ENCODE measurements at places on chromosomes 7 and 10. TPM values are rescaled to one million over a fixed set of nuclear protein-coding genes. Genes with fewer than 3 reads are reported as not detected.

Gene ZC3HAV1L
- 7.5 TPM for total RNA-seq

Gene TFEC
- not detected for total RNA-seq

Gene TDRD1
- total RNA-seq, result not detected

Gene AFAP1L2
- total RNA-seq, result 2.1 TPM

Gene IFIT1B
- total RNA-seq, result not detected

GRCh38 chr7:24911213-24911603 lies 68.8 kb downstream of the OSBPL3 start:
- H3K4me1 ChIP-seq, result peaks cover 27% of the 10 kb centered on the region
- no peaks in the 10 kb centered on the region for H3K27me3 ChIP-seq
- no peak for DNase-seq
- H3K27ac ChIP-seq, result no peak overlapping the region

- H3K4me1 ChIP-seq, result no peaks in the 10 kb centered on the region
- H3K27me3 ChIP-seq, result no peaks in the 10 kb centered on the region
- no peak for DNase-seq
- H3K36me3 ChIP-seq, result no peaks in the 10 kb centered on the region
- no peak overlapping the region for H3K27ac ChIP-seq
Observed at GRCh38 chr10:21506351-21506750, 19.1 kb downstream of the SKIDA1 start.

DNA sequence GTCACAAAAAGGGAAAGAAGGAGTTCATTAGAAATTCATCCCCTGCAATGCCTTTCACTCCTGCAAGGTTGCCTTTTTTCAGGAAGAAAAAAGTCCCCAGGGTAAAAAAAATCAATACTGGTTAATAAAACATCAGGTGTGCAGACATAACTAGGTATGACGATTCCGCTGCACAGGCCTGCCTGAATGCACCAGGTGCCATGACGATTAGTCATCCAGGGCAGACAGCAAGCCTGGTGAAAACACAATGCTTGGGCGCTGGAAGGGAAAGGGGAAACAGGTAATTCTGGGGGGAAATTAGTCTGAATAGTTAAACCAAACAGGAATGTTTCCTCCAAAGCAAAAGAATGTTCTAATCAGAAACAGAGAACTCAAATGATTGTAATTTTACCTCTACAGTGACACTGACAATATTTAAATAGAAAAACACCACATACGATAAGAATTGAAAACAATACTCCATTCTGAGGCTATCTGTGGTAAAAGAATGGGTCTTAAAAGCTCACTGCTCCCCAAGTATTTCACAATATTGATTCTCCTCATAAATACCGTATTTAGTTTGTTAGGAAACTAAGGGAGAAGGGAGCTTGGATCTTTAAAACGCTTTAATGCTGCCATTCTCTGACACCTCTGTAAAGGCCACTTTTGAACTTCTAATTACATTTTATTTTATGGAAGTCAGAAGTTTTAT lies 45.2 kb downstream of the VPS41 start:
- no peak for DNase-seq
- no peak overlapping the region for H3K27ac ChIP-seq
- no peaks in the 10 kb centered on the region for H3K27me3 ChIP-seq
- H3K4me1 ChIP-seq, result no peaks in the 10 kb centered on the region

- no peak overlapping the region for H3K4me3 ChIP-seq
- no peaks in the 10 kb centered on the region for H3K36me3 ChIP-seq
- H3K27me3 ChIP-seq, result peaks cover 25% of the 10 kb centered on the region
- DNase-seq, result no peak
- no peak overlapping the region for H3K27ac ChIP-seq
- H3K4me1 ChIP-seq, result no peaks in the 10 kb centered on the region
Observed at GRCh38 chr10:120336911-120337540, 120.0 kb upstream of the PLPP4 start.

DNA sequence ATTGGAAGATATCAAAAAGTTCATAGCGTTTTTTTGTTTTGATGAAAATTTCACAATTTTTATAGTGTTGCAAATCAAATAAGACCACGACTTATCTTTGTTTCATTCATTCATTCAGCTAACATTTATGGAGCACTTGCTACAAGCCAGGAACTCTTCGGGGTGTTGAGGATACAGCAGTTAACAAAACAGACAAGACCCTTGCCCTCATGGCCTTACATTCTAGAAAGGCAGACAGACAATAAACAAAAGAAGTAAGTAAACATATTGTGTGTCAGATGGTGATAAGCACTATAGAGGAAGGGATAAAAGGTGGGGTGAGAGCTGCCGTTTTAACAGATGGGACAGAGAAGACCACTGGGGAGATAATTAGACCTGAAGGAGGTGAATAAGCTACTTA lies 41.6 kb upstream of the GSAP start:
- no peak for DNase-seq
- peaks cover 14% of the 10 kb centered on the region for H3K4me1 ChIP-seq
- H3K4me3 ChIP-seq, result no peak overlapping the region
- no peaks in the 10 kb centered on the region for H3K36me3 ChIP-seq
- H3K27me3 ChIP-seq, result no peaks in the 10 kb centered on the region

DNA sequence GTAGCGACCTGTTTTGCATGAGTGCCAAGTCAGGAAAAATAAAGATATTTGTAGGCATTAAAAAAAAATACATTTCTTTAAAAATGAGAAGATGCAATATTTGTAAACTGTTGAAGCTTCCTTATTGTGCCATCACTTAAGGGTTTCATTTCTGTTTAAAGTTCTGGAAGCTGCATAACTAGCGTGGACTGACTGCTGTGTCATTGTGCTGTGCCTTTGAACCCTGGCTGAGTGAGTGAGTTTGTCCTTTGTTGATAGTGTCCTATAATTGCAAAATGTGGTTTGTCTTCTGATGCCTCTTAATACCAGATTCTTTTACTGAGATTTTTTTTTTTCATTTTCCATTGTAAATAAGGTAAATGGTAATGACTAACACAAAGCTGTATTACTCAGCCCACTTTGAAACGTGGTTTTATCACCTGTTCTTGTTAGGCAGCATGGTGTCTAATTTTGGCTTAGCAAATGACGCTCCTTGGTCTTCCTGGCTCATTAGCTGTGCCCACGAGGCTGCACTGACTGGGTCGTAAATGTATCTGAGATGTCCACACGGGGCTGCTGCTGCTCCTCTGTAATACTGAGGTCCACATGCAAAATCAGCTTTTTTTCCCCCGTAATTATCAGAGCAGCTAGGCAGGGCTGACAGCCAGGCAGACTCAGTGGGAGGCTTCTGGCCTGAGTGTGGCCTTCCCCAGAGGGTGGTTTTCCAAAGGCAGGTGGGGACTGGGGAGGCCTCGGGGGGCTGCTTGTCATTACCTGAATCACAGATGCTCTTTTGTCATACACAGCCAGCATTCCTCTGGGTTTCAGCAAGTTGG lies 14.8 kb downstream of the ZSCAN25 start:
- H3K27me3 ChIP-seq, result 0 out of 2 replicates have a peak, but pooled peaks cover 2% of the 10 kb centered on the region
- H3K36me3 ChIP-seq, result peaks cover 80% of the 10 kb centered on the region
- H3K4me1 ChIP-seq, result peaks cover 6% of the 10 kb centered on the region
- H3K27ac ChIP-seq, result no peak overlapping the region
- H3K4me3 ChIP-seq, result no peak overlapping the region
- no peak for DNase-seq

- no peak for DNase-seq
- H3K27me3 ChIP-seq, result no peaks in the 10 kb centered on the region
- no peaks in the 10 kb centered on the region for H3K36me3 ChIP-seq
- no peak overlapping the region for H3K4me3 ChIP-seq
Observed at GRCh38 chr7:105800442-105800841, 76.0 kb downstream of the ATXN7L1 start.

DNA sequence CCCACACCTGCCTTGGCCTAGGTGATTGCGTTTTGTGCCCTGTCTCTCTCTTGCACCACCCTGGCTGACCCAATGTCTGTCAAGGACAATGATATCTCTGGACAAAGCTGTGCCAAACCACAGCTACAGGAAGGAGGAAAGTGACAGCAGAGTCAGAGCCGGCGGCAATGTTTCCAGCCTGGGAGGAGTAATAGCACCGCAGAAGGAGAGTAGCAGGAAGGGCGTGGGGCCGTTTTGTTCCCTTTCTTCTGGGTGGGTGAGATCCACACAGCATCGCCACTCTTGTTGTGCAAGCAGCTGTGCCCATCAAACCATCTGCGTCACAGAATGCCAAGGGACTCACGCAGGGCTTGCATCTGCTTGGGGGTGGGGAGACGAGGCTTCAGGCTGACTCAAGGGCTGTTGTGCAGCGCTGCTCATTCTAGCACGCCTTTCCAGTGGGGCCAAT lies 341.6 kb upstream of the AUTS2 start:
- no peak overlapping the region for H3K27ac ChIP-seq
- H3K4me1 ChIP-seq, result no peaks in the 10 kb centered on the region
- DNase-seq, result no peak
- H3K36me3 ChIP-seq, result no peaks in the 10 kb centered on the region
- H3K27me3 ChIP-seq, result no peaks in the 10 kb centered on the region

- no peak overlapping the region for H3K4me3 ChIP-seq
- no peaks in the 10 kb centered on the region for H3K4me1 ChIP-seq
- no peaks in the 10 kb centered on the region for H3K27me3 ChIP-seq
- no peak overlapping the region for H3K27ac ChIP-seq
Observed at GRCh38 chr7:100370746-100371145, 2.5 kb upstream of the PILRA start.

DNA sequence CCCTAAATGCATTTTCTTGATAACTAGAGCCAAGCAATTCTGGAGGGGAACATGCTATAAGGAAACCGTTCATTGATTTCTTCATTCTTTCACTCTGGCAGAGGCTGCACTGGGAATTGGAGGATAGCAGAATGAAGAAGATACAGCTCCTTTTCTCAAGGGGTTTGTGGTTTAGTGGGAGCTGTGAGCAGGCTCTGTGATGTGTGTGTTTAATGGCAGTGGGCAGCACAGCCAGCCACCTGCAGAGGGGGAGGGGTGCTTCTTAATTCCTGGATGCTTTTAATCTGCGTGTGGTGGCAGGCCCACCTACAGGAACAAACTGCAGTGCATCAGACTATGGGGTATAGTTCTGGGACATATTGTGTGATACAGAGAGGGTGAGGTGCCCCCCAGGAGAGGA lies 31.9 kb downstream of the RPS24 start:
- no peaks in the 10 kb centered on the region for H3K27me3 ChIP-seq
- no peaks in the 10 kb centered on the region for H3K36me3 ChIP-seq
- no peak overlapping the region for H3K27ac ChIP-seq
- DNase-seq, result no peak
- no peak overlapping the region for H3K4me3 ChIP-seq
- no peaks in the 10 kb centered on the region for H3K4me1 ChIP-seq

- no peaks in the 10 kb centered on the region for H3K36me3 ChIP-seq
- no peak overlapping the region for H3K4me3 ChIP-seq
Observed at GRCh38 chr10:106467506-106467905, 697.0 kb downstream of the SORCS1 start.
